ENCODE measurements at places on chromosomes 1 and 21.
A peak's percentile ranks its signal among the peaks of the same experiment; 100 is the strongest.

DNA sequence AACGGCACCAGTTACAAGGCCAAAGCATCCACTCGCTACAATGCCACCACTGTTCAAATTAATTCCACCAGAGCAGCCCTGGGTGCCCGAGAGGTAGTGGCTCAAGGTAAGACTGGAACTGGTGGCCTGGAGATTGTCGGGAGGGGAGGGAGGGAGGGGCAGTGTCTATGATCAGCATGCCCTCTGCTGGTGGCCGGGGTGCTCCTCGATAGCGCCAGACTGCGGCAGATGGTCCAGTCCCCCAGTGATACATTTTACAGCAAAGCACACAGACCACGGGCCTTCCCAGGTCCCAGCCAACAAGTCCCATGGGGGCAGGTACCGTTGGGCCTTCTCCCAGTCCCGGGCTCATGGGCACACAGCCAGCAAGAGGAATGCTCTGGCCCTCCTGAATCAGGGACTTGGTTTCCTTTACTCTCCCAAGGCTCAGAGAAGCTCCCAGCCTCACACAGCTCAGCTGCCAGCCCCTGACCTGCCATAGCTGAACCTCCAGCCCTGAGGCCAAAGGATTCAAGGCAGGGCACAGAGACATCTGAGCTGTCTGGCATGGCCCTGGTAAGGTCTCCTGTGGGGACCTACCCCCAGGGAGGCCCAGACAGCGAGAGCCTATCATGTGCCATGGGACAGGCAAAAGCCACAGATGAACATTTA is 15.3 kb downstream of the ACOT7 start:
- H3K4me3 ChIP-seq, result no peak overlapping the region
- DNase-seq, result no peak
- peaks cover 12% of the 10 kb centered on the region for H3K4me1 ChIP-seq
- H3K36me3 ChIP-seq, result no peaks in the 10 kb centered on the region

- no peak overlapping the region for H3K27ac ChIP-seq
- H3K4me1 ChIP-seq, result no peaks in the 10 kb centered on the region
- H3K27me3 ChIP-seq, result no peaks in the 10 kb centered on the region
- H3K36me3 ChIP-seq, result no peaks in the 10 kb centered on the region
- DNase-seq, result no peak
Measured at GRCh38 chr1:185860311-185860710, 126.1 kb downstream of the HMCN1 start.

DNA sequence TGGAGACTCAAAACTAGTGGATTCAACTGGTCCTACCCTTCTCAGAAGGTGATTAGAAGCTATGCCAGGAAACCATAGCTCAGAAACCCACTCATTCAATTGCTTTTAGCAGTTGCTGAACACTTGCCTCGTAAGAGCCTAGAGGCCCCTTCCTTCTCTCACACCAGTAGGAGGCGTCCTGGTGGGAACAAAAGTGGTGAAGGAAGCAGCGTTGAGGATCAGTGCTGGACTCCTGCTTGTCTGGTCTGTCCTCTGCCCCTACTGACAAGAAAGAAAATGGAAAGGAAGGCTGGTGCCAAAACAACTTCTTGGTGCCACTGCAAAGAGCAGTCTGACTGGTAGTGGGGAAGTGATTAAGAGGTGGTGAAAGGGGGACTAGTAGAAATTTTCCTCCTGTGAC is 269.7 kb downstream of the LMO4 start:
- no peak overlapping the region for H3K4me3 ChIP-seq
- H3K4me1 ChIP-seq, result no peaks in the 10 kb centered on the region
- H3K27me3 ChIP-seq, result no peaks in the 10 kb centered on the region
- no peak overlapping the region for H3K27ac ChIP-seq
- H3K36me3 ChIP-seq, result no peaks in the 10 kb centered on the region

DNA sequence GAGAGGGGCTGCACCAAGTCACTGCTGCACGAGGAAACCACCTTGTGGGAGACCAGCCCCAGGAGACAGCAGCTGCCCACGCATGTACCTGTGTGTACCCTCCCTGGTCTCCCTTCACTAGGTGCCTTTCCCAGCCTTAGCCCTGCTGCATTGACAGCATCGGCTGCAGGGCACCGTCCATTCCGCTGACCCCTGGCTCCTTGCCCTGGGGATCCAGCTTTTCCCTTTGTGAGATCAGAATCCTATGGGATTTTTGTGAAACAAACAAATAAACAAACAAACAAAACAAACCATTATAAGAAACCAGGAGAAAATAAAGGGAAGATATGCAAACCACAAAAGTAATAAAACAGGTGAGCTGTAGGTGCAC is 2.1 kb downstream of the STUM start:
- H3K36me3 ChIP-seq, result no peaks in the 10 kb centered on the region
- no peaks in the 10 kb centered on the region for H3K27me3 ChIP-seq
- no peak for DNase-seq
- peaks cover 30% of the 10 kb centered on the region for H3K4me1 ChIP-seq
- H3K27ac ChIP-seq, result no peak overlapping the region

DNA sequence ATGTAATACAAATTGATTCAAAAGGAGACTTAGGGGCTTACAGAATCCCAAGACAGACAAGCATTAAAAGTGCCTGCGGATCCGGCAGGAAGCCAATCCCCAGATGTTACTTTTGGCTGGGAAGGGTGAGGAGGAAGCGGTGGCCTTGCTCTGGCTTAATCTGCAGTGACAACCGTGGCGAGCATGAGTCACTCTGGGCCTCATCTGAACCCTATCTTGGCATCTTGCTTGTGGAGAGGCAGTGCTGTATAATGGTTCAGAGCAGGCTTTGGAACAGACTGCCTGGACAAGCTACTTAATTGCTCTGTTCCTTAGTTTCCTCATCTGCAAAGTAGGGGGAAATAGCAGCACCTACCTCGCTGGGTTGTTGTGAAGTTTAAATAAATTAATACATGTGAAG is 74.1 kb downstream of the XCL2 start:
- H3K36me3 ChIP-seq, result no peaks in the 10 kb centered on the region
- no peak overlapping the region for H3K27ac ChIP-seq
- peak; percentile 33 for DNase-seq
- H3K4me3 ChIP-seq, result no peak overlapping the region
- H3K4me1 ChIP-seq, result peaks cover 12% of the 10 kb centered on the region

GRCh38 chr1:108708691-108709660 is 3.7 kb upstream of the FNDC7 start:
- DNase-seq, result no peak
- no peak overlapping the region for H3K27ac ChIP-seq
- H3K4me1 ChIP-seq, result no peaks in the 10 kb centered on the region

GRCh38 chr1:169024800-169025271 is 81.7 kb upstream of the ATP1B1 start:
- H3K36me3 ChIP-seq, result no peaks in the 10 kb centered on the region
- no peak overlapping the region for H3K4me3 ChIP-seq
- H3K4me1 ChIP-seq, result no peaks in the 10 kb centered on the region
- DNase-seq, result no peak

DNA sequence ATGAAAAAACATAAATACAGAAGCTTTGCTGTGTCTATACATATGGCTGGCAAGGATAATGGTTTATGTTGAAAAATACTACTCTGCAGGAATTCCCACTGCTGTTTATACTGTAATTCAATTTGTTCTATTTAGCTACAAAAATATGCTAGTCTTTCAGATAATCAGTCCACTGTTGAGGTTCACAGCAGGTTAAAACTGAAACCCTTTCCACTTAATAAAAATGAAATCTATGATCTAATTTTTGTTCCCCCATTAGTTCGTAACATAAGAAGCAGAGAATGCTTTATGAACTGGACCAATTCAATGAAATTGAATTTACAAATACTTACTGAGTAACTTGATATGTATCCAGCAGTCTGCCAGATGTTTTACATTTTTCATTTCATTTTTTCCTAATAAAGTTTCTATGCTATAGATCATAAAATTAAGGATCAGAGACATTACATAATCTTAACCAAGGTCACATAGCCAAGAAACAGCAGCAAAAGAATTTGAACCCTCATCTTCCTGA is 360.1 kb upstream of the BEND5 start:
- H3K36me3 ChIP-seq, result no peaks in the 10 kb centered on the region
- no peak overlapping the region for H3K4me3 ChIP-seq
- no peaks in the 10 kb centered on the region for H3K4me1 ChIP-seq
- DNase-seq, result no peak

- H3K4me3 ChIP-seq, result no peak overlapping the region
- H3K36me3 ChIP-seq, result no peaks in the 10 kb centered on the region
- H3K27me3 ChIP-seq, result no peaks in the 10 kb centered on the region
- no peak overlapping the region for H3K27ac ChIP-seq
Measured at GRCh38 chr1:224730540-224730939, 114.4 kb downstream of the CNIH3 start.

DNA sequence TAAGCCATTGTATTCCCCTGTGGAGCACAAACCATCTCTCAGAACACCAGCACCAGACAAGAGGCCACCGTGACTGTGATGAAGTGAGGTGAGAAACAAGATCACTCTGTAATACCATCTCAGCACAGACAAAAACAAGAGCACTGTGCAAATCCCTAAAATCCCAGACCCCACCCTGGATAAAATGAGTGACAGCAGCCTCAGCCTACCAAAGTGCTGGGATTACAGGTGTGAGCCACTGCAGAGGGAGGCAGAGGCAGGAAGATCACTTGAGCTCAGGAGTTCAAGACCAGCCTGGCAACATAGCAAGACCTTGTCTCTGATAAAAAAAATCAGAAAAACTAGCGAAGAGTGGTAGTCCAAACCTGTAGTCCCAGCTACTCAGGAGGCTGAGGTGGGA is 23.4 kb downstream of the SLC30A10 start:
- H3K36me3 ChIP-seq, result no peaks in the 10 kb centered on the region
- H3K4me1 ChIP-seq, result no peaks in the 10 kb centered on the region
- no peak overlapping the region for H3K4me3 ChIP-seq
- DNase-seq, result no peak
- no peaks in the 10 kb centered on the region for H3K27me3 ChIP-seq

DNA sequence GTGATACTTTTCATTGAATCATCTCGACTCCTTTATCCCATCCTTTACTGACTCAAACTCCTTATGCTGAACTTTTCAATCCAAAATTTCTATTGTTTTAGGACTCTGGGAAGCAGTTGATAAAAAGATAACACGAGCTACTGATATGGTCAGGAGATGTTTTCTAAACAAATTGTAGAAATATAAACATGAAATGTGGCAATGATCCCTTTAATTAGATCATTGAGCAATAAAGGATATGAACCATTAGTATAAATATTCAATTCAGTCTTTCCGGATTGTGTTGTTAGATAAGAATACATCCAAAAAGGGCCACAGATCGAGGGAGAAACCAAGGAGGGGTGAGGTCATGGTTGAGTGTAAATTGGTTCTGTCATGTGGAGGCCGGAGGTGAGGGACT is 88.4 kb downstream of the NID1 start:
- no peaks in the 10 kb centered on the region for H3K36me3 ChIP-seq
- H3K4me3 ChIP-seq, result no peak overlapping the region
- peaks cover 8% of the 10 kb centered on the region for H3K4me1 ChIP-seq
- no peaks in the 10 kb centered on the region for H3K27me3 ChIP-seq

DNA sequence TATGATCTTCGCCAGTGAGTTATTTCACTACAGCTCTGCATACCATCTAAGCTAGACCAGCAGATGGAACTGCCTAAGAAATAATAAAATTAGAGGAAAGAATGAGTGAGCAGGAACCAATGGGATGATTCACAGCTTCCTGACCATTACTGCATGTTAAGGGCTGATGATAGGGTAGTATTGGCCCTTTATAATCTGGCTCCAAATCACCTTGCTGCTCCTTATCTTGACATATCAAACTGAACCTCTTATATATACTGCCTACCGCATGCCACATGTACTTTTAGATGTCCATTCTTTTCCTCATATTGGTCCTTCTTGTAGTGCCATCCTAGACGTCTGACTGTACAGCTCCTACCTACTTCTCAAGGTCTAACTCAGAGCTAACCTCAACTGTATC is 524.4 kb downstream of the DPYD start:
- H3K36me3 ChIP-seq, result no peaks in the 10 kb centered on the region
- no peaks in the 10 kb centered on the region for H3K4me1 ChIP-seq
- H3K27me3 ChIP-seq, result no peaks in the 10 kb centered on the region
- DNase-seq, result no peak

DNA sequence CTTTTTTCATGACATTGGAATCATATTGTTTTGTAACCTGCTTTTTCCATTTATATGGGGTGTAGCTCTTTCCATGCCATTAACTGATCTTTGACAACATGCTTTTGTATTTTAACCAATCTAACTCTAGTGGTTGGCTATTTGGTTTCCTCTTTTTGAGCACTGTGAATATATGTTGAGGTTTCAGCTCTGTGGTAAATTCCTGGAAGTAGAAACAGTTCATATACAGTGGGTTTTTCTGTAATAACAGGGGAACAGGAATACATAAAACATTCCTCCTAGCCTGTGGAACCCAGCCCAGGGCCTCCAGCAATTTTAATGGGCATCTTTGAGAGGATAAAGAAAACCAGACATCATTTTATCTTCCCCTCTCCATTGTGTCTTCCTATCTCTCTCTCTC is 17.4 kb downstream of the AZIN2 start:
- H3K27ac ChIP-seq, result no peak overlapping the region
- H3K27me3 ChIP-seq, result no peaks in the 10 kb centered on the region
- no peaks in the 10 kb centered on the region for H3K4me1 ChIP-seq
- no peak for DNase-seq

DNA sequence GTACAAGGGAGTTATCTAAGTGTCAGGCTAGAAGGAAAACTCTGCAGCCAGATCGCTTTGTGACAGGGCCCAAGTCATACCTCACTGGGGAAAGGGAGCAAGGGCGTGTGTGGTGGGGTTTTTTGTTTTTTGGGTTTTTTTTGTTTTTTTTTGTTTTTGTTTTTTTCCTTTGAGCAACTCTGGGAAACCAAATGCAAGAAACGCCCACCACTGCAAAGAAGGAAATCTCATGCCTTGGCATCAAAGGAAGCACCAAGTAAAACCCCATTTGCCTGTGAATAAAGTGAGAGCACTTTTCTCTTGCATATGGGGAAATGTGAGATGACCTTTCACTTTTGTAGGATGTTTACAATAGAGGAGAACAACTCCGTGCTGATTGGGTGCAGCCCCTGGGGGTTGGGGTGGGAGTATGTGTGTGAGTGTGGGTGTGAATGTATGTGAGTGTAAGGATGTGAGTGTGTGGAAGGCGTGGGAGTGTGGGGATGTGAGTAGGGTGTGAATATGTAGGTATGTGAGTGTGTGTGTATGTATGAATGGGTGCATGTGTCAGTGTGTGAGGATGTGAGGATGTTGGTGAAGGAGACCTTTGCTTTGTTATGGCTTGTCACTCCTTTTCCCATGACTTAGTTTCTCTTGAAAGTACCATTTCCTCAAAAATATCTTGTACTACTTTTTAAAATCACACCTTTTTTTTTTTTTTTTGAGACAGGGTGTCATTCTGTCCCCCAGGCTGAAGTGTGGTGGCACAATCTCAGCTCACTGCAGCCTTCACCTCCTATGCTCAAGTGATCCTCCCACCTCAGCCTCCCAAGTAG is 34.6 kb downstream of the IL12RB2 start:
- H3K27ac ChIP-seq, result no peak overlapping the region
- H3K36me3 ChIP-seq, result no peaks in the 10 kb centered on the region
- H3K27me3 ChIP-seq, result no peaks in the 10 kb centered on the region
- no peaks in the 10 kb centered on the region for H3K4me1 ChIP-seq
- no peak for DNase-seq
- H3K4me3 ChIP-seq, result no peak overlapping the region

All from body of pancreas (tissue), 4 donors.